ENCODE measurements at places on chromosomes 3 and 15.
A peak's percentile ranks its signal among the peaks of the same experiment; 100 is the strongest.

DNA sequence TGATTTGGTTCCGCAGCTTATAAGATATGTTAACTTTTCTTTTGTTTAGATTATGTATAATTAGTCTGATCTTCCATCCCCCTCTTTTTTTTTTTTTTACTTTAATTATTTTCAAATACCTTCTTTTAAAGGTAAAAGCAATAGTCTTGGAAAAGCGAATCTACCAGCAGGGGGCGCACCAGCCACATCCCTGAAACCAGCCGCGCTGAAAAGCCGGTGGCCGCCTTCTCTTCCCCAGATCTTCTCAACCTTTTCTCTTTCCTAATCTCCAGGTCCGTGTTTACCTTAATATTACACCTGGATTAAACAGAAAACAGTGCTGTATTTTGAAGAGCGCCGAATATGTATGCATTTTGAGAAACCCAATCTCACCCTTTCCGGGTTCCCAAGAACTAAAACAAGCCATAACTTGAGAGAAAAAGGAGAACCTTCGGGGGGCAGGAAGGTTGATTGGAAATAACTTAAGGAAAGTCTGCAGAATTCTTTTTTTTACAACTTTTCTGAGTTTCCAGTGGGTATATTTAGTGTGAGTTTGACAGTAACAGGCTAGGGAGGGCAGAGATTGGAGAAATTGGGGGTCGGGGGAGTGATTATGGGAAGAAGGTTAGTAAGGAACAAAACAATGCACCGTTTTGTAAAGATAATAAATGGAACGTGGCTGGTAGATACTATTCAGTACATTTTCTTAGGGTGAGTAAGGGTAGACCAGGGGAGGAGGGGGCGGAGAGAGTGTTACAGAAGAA, 2.0 kb upstream of the SOX2 start:
- peak; percentile 33 for DNase-seq

GRCh38 chr3:55538158-55538557, 51.1 kb upstream of the WNT5A start:
- no peak for DNase-seq

- DNase-seq = no peak
Measured at GRCh38 chr3:52469001-52469400, 13.6 kb downstream of the NISCH start.

GRCh38 chr3:100227511-100227921, 33.3 kb upstream of the TBC1D23 start:
- no peak for DNase-seq

DNA sequence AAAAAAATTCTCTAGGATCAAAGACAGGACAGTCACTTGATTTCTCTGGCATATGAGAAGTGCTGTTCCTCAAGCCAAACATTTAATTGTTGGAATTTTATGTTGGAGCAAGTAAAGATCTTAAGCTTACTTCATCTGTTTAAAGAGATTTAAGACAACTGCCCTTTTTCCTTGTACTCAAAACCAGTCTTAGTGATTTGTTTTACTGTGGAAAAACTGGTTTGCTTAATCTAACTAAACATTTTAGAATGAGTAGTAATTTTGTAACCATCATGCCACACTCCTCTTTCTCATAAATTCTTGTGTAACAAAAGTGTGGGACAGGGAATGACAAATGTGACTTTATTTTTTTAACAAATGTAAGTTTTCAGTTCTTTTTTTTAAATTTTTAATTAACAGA, 18.4 kb downstream of the PRKCI start:
- DNase-seq = no peak

- DNase-seq = no peak
Measured at GRCh38 chr3:123552095-123552714, 32.6 kb downstream of the HACD2 start.

Data from NCI-H1092 (cell line).